ENCODE measurements at places on chromosomes 7 and 10.

DNA sequence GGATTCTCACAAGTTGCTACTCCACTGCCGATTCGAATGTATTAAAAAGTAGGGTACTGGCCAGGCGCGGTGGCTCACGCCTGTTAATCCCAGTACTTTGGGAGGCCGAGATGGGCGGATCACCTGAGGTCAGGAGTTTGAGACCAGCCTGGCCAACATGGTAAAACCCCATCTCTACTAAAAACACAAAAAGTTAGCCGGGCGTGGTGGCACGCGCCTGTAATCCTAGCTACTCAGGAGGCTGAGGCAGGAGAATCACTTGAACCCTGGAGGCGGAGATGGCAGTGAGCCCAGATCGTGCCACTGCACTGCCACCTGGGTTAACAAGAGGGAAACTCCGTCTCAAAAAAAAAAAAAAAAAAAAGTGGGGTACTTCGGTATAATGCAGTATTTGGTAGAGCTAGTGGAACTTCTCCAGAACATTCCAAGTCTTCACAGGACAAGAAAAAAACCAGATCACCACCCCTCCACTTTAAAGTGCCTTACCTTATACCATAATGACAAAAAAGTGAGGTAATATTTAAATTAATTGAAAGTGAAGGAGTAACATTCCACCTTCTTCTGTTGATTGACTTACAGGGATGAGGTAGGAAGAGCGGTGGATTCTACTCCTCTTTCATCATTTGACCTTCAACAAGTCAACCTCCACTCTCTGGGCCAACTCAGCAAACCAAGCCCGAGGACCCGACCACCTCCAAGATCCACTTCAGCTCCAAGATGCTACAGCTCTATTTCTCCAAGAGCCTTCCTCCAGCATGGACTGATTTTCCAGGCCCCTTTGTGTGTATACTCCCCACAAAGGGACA, 2.0 kb downstream of the BAZ1B start:
- DNase-seq, result no peak

- no peak for DNase-seq
These were observed 75.7 kb downstream of the DNAJC1 start for GRCh38 chr10:21927631-21928353.

GRCh38 chr10:133022776-133023100, 65.0 kb upstream of the ADGRA1 start:
- DNase-seq, result no peak

- DNase-seq, result peak; percentile 15
These were observed 1154.8 kb downstream of the GATA3 start for GRCh38 chr10:9209105-9209798.

DNA sequence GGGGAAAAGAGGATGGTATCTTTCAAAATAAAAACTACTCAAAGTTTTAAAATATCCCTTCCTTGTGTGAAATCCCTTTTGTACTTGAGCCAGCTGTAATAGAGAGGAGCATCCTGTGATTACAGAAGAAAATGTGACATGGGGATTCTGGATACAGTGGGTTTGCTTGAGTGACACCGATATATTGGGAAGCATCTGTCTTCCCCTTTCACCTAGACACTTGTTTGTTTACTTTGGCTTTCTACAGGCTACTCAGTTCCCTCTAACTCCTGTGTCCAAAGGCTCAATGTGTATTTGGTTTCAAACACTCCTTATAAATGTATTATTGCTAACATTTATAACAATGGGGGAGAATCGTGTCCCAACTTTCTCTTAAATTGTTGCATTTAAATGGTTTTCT, 24.4 kb downstream of the CPED1 start:
- DNase-seq, result no peak

DNA sequence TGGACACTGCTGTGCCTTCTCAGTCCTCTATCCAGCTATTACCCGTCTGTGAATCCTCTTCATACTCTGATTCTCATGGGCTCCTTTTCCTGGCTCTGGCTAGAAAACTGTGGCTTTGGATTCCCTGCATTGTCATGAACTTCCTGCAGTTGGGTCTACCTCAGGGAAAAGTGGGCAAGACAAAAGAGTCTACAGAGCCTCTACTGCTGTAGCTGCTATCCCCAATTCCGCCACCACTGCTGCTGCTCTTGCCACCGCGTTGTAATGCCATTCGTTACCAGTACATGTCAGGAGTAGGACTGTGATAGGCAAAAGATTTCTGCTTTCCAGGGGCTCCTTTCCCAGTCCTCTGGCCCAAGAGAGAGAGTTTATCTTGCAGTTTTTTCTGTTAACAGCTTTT, 23.9 kb upstream of the PPP1R17 start:
- DNase-seq, result no peak

- no peak for DNase-seq
These were observed 163.7 kb downstream of the DIP2C start for GRCh38 chr10:525565-526315.

- no peak for DNase-seq
These were observed 1.1 kb downstream of the EPHB6 start for GRCh38 chr7:142855756-142856564.

Measured in AG09319 (cell line).